ENCODE measurements at places on chromosomes 2 and 18. TPM values are rescaled to one million over a fixed set of nuclear protein-coding genes. Genes with fewer than 3 reads are reported as not detected.
A peak's percentile ranks its signal among the peaks of the same experiment; 100 is the strongest.

DNA sequence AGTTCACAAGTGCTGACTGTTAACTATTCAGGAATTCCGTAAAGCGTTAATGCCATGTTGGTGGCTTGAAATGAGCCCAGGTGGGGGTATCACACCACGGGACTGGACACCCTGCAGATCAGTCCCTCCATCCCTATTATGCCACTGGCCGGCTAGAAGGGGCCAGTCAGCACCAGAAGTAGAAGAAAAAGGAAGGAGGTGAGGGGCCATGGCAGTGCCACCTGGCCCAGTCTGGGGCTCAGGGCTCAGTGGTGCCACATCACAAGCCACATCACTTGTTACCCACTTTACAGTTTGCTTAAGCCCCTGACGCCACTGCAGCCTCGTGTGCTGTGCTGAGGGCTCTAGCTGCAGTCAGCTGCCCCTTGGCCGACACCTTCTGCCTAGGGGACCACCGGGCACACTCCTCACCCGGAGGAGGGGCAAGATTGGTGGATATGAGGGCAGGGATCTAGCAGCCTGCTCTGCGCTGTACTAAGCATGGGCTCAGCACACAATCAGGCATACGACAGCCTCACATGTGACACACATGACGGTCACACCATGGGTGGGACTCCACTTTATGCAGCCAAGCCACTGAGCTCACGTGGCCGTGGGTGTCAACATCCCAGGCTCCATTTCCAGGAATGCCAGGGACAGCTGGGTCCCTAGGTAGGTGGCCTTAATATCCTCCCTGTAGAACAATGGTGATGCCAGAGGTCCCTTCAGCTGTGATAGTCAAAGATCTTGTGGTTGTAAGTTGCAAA lies 3.6 kb downstream of the LIMS2 start:
- H3K27ac ChIP-seq, result peak overlapping the region; percentile 86
- H3K4me1 ChIP-seq, result peaks cover 37% of the 10 kb centered on the region
- H3K4me3 ChIP-seq, result peak overlapping the region; percentile 75
- no peaks in the 10 kb centered on the region for H3K36me3 ChIP-seq

GRCh38 chr18:52242711-52243110 lies 97.3 kb upstream of the DCC start:
- no peak overlapping the region for H3K27ac ChIP-seq
- H3K4me1 ChIP-seq, result no peaks in the 10 kb centered on the region
- no peak overlapping the region for H3K4me3 ChIP-seq

DNA sequence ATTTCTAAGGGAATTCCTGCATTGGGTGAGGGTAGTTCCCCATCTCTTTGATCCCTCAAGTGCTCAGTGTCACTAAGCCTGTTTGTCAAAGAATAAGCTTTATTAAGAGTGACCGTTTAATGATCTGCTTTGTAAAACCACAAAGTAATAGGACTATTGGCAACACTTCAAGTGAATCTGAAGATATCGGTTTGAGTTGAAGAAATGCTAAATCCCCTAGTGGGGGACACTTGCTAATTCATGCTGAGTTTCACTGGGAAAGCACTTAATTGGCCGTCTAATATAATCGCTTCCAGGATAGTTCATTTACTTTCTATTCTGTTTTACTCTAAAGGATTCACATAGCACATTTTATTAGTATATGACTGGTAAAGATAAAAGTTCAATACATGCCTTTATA lies 54.4 kb downstream of the DTNA start:
- H3K4me3 ChIP-seq, result no peak overlapping the region
- H3K36me3 ChIP-seq, result no peaks in the 10 kb centered on the region
- no peaks in the 10 kb centered on the region for H3K27me3 ChIP-seq
- no peak for DNase-seq

DNA sequence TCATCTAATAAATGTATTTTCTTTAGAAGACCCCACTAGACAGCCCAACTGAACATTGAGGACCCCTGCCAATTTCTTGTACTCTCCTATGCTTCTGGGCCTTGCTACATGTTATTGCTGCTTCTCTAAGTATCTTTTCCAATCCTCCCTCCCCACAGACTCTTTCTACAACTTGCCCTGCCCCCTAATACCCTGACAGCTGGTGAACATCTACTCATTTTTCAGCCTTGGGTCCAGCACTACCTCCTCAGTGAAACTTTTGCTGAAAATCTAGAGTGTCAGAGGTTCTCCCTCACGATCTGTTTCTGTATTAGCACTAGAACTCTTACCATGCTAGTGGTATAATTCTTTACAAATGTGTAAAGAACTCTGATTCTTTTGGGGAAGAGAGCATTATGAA lies 106.8 kb upstream of the SIX3 start:
- DNase-seq, result no peak
- H3K27me3 ChIP-seq, result no peaks in the 10 kb centered on the region
- no peak overlapping the region for H3K4me3 ChIP-seq
- no peaks in the 10 kb centered on the region for H3K36me3 ChIP-seq

- H3K36me3 ChIP-seq, result no peaks in the 10 kb centered on the region
- H3K27ac ChIP-seq, result no peak overlapping the region
- H3K27me3 ChIP-seq, result no peaks in the 10 kb centered on the region
- no peak overlapping the region for H3K4me3 ChIP-seq
Observed at GRCh38 chr2:145692971-145693478, 1173.1 kb upstream of the ZEB2 start.

- peak; percentile 43 for DNase-seq
- H3K27me3 ChIP-seq, result no peaks in the 10 kb centered on the region
- no peak overlapping the region for H3K27ac ChIP-seq
- H3K4me3 ChIP-seq, result no peak overlapping the region
Observed at GRCh38 chr2:127588241-127588640, 52.8 kb downstream of the MYO7B start.

DNA sequence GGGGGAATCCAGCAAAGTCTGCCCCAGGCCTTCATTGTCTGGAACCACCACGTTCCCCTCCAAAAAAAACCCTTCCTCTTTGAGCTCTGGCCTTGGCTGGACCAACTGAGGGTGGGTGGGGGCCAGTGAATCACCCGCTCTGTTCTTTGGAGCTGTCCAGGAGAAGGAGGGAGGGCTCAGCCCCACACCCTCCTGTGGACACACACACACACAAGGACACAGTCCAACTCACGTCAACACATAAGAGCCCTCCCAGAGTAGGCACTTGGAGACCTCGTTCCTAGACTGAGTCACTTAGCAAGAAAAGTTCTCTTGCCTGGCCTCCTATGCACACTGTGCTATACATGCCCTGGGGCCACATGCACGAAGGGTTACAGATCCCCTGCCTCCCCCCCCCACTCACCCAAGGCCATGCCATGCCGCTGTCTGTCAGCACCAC lies 1.2 kb upstream of the TNS1 start:
- no peak overlapping the region for H3K4me3 ChIP-seq
- no peaks in the 10 kb centered on the region for H3K36me3 ChIP-seq
- peak overlapping the region; percentile 87 for H3K27ac ChIP-seq
- H3K4me1 ChIP-seq, result peaks cover 71% of the 10 kb centered on the region

GRCh38 chr2:221200184-221200839 lies 371.8 kb downstream of the EPHA4 start:
- no peaks in the 10 kb centered on the region for H3K4me1 ChIP-seq
- no peak for DNase-seq
- no peak overlapping the region for H3K27ac ChIP-seq
- H3K36me3 ChIP-seq, result no peaks in the 10 kb centered on the region

GRCh38 chr2:38263293-38263692 lies 113.8 kb downstream of the ATL2 start:
- no peak overlapping the region for H3K4me3 ChIP-seq
- H3K27me3 ChIP-seq, result no peaks in the 10 kb centered on the region
- DNase-seq, result no peak
- H3K27ac ChIP-seq, result no peak overlapping the region

DNA sequence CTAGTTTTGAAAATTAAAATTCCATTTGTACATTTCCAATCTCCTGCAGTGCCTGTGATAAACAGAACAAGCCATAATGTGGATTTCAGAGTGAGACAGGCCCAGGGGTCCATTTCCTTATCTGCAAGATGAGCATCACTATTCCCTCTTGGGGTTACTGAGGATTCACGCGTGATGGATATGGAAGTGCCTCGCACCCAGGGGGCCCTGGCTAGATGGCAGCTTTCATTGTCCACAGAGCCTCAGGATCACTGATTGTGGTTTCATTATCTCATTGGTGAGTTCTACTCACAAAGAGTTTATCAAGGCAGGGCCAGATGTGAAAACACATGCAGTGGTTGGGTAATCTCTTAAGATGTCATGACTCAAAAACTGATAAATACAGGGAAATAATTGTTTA lies 11.6 kb downstream of the CNGA3 start:
- no peaks in the 10 kb centered on the region for H3K36me3 ChIP-seq
- no peak overlapping the region for H3K27ac ChIP-seq
- H3K4me3 ChIP-seq, result no peak overlapping the region
- no peaks in the 10 kb centered on the region for H3K27me3 ChIP-seq

DNA sequence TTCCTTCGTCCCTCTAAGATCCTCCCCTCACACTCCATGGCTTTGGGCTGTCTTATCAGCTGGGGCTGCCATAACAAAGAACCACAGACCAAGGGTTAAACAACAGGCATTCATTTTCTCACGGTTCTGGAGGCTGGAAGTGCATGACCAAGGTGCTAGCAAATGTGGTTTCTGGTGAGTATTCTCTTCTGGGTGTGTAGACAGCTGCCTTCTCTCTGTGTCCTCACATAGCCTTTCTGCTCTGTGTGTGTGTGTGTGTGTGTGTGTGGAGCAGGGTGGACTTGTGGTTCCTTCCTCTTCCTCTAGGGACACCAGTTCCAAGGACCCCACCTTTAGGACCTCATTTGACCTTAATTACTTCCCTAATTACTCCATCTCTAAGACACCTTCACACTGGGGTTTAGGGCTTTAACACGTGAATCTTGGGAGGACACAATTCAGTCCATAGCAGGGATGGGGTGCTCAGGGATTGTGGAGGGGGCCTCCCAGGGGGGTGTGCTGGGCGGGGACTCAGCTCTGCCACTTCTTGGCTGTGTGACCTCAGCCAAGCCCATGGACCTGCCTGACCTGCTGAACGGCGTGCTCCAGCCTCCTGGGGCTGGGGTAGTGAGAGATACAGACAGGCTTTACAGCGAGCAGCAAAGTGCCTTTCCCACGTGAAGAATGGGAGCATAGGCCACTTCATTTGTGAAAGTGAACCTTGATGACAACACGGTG lies 38.0 kb downstream of the ACKR3 start:
- H3K27ac ChIP-seq, result no peak overlapping the region
- DNase-seq, result no peak
- no peaks in the 10 kb centered on the region for H3K36me3 ChIP-seq

DNA sequence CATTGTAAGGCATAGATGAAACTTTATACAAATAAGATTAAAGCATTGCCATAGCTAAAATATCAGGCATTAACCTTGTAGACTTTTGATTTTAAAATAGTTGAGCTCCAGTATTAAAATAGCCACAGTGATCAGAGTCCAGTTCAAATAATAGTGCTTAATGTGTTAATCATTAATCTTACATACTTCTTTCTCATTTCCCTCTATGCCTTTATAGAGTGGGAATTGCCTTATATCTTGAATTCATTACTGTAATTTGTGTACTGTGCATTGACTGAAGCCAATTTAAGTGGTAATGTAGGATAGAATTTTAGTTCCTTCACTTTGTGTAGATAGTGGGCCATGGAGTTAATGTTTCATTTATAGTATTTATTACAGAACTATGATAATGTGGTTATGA lies 549.2 kb upstream of the VWC2L start:
- H3K27ac ChIP-seq, result no peak overlapping the region
- no peaks in the 10 kb centered on the region for H3K4me1 ChIP-seq
- no peaks in the 10 kb centered on the region for H3K36me3 ChIP-seq
- H3K27me3 ChIP-seq, result no peaks in the 10 kb centered on the region

DNA sequence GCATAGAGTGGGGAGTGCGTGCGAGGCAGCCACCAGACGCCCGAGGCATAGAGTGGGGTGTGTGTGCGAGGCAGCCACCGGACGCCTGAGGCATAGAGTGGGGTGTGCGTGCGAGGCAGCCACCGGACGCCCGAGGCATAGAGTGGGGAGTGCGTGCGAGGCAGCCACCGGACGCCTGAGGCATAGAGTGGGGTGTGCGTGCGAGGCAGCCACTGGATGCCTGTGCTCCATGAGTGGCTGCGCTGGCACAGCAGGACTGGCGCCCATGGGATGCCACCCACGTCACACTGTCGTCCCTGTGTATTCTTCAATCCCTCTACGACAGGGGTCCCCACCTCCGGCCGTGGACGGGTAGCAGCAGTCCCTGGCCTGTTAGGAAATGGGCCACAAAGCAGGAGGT lies 221.9 kb downstream of the HDAC4 start:
- H3K27me3 ChIP-seq, result no peaks in the 10 kb centered on the region
- peaks cover 82% of the 10 kb centered on the region for H3K36me3 ChIP-seq
- no peak overlapping the region for H3K27ac ChIP-seq
- no peaks in the 10 kb centered on the region for H3K4me1 ChIP-seq
- H3K4me3 ChIP-seq, result no peak overlapping the region

GRCh38 chr2:42046819-42047487 lies 868 bp upstream of the PKDCC start:
- DNase-seq, result no peak
- H3K4me1 ChIP-seq, result peaks cover 29% of the 10 kb centered on the region
- no peaks in the 10 kb centered on the region for H3K36me3 ChIP-seq
- H3K4me3 ChIP-seq, result peak overlapping the region; percentile 72
- H3K27ac ChIP-seq, result peak overlapping the region; percentile 81

- H3K4me3 ChIP-seq, result no peak overlapping the region
- no peaks in the 10 kb centered on the region for H3K36me3 ChIP-seq
- no peak overlapping the region for H3K27ac ChIP-seq
- peaks cover 3% of the 10 kb centered on the region for H3K4me1 ChIP-seq
- no peak for DNase-seq
Observed at GRCh38 chr18:10949655-10950054, 199.7 kb downstream of the PIEZO2 start.

GRCh38 chr18:31042406-31043181 lies at the start of gene DSC3:
DSC3 (minus strand) TSS chr18:31042742; CDS start chr18:31042660, 82 bp downstream.
- peak within 1 kb of the TSS; percentile 89 for H3K27ac ChIP-seq
- peak within 1 kb of the TSS; percentile 52 for H3K4me3 ChIP-seq
- peaks cover 14% of the 10 kb centered on the region for H3K4me1 ChIP-seq
- peaks cover 33% of the 10 kb centered on the region for H3K27me3 ChIP-seq

DNA sequence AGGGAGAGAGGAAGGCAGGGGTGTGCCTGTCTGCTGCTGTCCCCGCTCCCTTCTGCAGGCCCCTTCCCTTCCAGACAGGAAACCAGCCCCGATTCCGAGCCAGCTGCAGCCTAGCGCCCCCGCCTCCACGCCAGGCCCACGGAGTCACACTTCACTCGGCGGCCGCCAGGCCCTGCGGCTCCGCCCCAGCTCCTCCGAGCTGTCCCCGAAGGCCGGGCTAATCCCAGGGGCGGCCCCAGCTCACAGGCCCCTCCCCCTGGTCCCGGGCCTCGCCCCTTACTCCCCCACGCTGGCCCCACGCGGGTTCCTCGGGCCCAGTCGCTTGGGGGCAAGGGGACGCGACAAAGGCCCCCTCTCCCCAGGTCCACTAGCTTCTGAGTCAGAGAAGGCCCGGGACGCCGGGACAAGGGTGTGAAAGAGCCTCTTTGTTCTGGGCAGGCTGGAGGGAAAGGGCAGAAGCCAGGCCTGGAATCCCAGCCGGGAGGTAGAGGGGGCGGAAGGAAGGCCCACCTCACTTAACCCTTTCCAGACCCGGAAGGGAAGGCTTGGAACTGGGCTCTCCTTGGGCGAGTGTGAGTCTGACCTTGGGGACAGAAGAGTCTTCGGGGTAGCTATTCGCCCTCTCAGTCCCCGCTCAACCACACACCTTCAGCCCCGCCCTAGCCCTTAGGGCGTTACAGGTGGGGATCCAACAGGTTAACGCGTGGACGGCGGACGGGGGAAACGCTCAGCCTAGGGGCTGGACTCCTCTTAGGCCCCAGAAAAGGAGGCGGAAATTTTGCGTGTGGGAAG lies 1.2 kb downstream of the RTKN start:
- peak; percentile 90 for DNase-seq
- H3K27me3 ChIP-seq, result no peaks in the 10 kb centered on the region
- H3K4me3 ChIP-seq, result peak overlapping the region; percentile 65

TYMS gene
- 5.9 TPM for total RNA-seq

C2orf72 gene
- total RNA-seq, result 7.1 TPM

TGFA gene
- 38.0 TPM for total RNA-seq

BOLL gene
- not detected for total RNA-seq

SCYGR8 gene
- total RNA-seq, result not detected

RNU2-63P gene
- total RNA-seq, result not detected

RFX8 gene
- not detected for total RNA-seq
